Panc1 (cell line): ENCODE measurements at places on chromosomes 16 and 17. TPM values are rescaled to one million over a fixed set of nuclear protein-coding genes. Genes with fewer than 3 reads are reported as not detected.
A peak's percentile ranks its signal among the peaks of the same experiment; 100 is the strongest.

DNA sequence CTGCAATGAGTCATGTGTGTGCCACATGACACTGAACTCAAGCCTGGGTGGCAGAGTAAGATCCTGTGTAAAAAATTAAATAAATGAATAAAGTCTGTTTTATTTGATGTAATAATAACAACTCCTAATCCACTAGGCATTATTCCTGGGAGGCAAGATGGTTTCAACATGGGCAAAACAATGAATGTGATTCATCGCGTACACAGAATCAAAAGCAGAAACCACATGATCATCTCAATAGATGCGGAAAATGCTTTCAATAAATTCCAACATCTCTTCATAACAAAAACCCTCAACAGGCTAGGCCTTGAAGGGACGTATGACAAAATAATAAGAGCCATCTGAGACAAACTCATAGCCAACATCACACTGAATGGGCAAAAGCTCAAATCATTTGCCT, 195.4 kb downstream of the CDH11 start:
- H3K36me3 ChIP-seq = no peaks in the 10 kb centered on the region
- H3K4me1 ChIP-seq = no peaks in the 10 kb centered on the region
- no peaks in the 10 kb centered on the region for H3K27me3 ChIP-seq
- no peak for DNase-seq

GRCh38 chr16:70428178-70428998, 10.5 kb downstream of the ST3GAL2 start:
- H3K4me3 ChIP-seq = no peak overlapping the region
- H3K4me1 ChIP-seq = peaks cover 63% of the 10 kb centered on the region
- H3K36me3 ChIP-seq = no peaks in the 10 kb centered on the region
- H3K27ac ChIP-seq = peak overlapping the region; percentile 99

GRCh38 chr16:73176577-73177013, 128.7 kb upstream of the ZFHX3 start:
- H3K4me1 ChIP-seq = no peaks in the 10 kb centered on the region; the same call in 1 of the 2 replicates
- no peak overlapping the region for H3K27ac ChIP-seq
- peak; percentile 30 for DNase-seq
- no peaks in the 10 kb centered on the region for H3K36me3 ChIP-seq
- H3K27me3 ChIP-seq = no peaks in the 10 kb centered on the region
- H3K4me3 ChIP-seq = no peak overlapping the region

GRCh38 chr16:78478267-78478861, 378.9 kb downstream of the WWOX start:
- H3K27ac ChIP-seq = no peak overlapping the region
- no peaks in the 10 kb centered on the region for H3K27me3 ChIP-seq
- no peak for DNase-seq
- no peak overlapping the region for H3K4me3 ChIP-seq
- H3K36me3 ChIP-seq = no peaks in the 10 kb centered on the region

Gene PIGS
- 78.8 TPM for total RNA-seq

- no peak overlapping the region for H3K4me3 ChIP-seq
- peaks cover 39% of the 10 kb centered on the region for H3K4me1 ChIP-seq
- no peaks in the 10 kb centered on the region for H3K36me3 ChIP-seq
- no peak overlapping the region for H3K27ac ChIP-seq
- no peak for DNase-seq
- H3K27me3 ChIP-seq = no peaks in the 10 kb centered on the region
Observed at GRCh38 chr16:81486540-81487061, 42.0 kb downstream of the CMIP start.
